ENCODE measurements at places on chromosomes 5 and 9.

- no peak for DNase-seq
Measured at GRCh38 chr5:69335341-69335935, 2.8 kb upstream of the CCDC125 start.

DNA sequence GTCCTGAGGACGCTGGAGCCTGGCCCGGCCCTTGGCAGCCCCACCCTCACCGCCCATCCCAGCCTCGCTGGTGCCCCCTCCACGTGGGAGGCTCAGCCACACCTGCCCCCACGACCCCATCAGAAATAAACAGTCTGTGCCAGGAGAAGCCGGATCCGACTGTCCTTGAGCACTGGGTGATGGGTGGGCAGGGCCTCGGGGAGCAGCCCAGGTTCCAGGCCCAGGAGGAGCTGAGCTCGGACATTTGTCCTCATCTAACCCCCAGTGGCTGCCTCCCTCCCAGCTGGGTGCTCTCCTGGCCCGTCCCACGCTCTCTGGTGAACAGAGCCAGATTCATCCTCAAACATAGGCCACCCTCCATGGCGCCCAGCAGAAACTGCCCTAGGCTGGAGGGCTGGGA lies 4.6 kb upstream of the PTGDS start:
- no peak for DNase-seq

DNA sequence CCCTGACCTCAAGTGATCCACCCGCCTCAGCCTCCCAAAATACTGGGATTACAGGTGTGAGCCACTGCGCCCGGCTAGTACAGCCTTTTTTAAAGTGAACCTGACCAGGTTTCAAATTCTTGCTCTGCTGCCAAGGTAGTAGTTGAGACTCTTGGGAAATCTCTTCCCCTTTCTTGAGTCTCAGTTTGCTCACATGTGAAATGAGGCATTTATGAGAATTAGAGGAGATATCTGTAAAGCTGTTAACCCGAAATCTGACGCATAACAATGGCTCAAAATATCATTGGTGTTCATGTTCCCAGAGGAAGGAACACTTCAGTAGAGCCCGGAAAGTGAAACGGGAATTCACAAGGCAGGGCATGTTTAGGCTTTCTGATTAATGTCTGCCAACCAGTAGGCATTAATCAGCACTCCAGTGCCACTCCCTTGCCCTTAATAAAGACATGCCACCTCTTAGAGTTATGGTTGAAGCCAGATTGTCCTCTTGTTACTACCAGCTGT lies 1.5 kb downstream of the ARPC5L start:
- no peak for DNase-seq

GRCh38 chr9:114349713-114350480 lies 20.2 kb downstream of the ORM2 start:
- DNase-seq: no peak

DNA sequence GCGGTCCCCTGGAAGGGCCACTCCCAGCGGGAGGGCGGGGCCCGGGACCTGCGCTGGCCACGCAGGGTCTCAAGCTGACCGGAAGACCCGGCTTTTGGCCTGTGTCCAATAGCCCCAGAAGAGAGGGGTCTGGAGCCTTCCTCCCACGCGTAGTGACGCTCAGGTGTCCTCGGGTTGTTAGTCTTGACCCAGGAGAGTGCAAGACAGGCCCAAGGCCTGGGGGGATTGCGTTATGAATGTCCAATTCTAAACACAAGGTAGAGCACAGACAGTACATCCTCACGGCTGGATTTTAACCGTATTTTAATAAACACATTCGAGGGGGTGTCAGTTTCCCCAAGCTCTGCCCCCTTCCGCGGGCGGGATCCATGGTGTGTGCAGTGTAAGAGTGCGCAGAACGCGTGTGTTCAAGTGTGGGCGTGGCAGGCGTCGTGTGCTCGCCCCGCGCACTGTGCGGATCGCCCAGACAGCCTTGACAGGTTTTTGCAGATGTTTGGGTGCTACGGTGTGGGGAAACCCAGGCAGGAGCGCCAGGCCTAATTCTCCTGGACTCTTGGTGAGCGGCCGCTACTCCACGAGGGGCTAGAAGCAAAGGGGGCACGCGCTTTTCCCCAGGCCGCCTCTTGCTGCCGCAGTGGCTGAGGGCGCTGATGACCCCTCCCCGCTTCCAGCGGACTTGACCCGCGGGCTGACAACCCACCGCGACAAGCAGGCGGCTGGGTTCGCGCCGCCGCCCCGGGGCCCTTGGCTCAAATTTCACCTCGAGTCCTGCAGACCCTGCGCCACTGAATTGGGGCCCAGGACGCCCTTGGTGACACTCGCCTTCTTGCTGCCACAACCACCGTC lies 6.1 kb upstream of the DMRT3 start:
- no peak for DNase-seq

DNA sequence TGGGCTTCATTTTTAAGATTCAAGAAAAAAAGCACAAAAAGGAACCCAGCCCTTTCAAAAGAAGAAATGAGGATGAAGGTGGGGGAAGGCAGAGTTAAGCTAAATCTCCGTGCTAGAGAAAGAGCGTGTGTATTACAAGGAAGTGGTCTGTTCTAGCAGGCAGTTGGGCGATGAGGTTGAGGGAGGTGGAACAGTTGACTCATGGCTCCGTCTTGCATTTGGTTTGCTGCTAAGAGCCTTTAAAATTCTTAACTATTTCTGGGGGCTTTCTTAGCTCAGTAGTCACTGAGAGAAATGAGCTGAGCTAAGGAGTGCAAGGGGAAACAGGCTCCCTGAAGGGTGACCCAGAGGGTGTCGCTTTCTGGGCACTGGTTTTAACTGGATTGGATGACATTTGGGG lies 117.4 kb downstream of the GCNT1 start:
- no peak for DNase-seq

GRCh38 chr5:156522651-156523529 lies 195.9 kb downstream of the SGCD start:
- DNase-seq: no peak

- DNase-seq: no peak
Measured at GRCh38 chr5:178207183-178207916, 3.0 kb downstream of the HNRNPAB start.

- no peak for DNase-seq
Measured at GRCh38 chr5:158805195-158805594, 294.5 kb downstream of the EBF1 start.

- no peak for DNase-seq
Measured at GRCh38 chr5:156667616-156668015, 182.5 kb upstream of the PPP1R2B start.

DNA sequence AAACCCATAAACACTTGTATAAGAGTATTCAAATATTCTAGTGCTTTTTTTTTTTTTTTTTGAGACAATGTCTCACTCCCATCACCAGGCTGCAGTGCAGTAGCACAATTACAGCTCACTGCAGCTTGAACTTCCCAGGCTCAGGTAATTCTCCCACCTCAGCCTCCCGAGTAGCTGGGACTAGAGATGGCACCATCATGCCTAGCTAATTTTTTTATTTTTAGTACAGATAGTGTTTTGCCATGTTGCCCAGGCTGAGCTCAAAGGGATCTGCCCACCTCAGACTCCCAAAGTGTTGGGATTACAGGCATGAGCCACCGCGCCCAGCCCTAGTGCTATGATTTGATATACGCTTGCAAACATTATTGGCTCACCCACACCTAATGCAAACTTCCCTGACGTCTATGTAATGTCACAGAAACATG lies 11.8 kb downstream of the IL6ST start:
- no peak for DNase-seq

GRCh38 chr9:98109052-98109451 lies 10.0 kb downstream of the TRIM14 start:
- DNase-seq: no peak

- DNase-seq: no peak
Measured at GRCh38 chr5:17896605-17897004, 262.3 kb downstream of the TAF11L14 start.

- DNase-seq: no peak
Measured at GRCh38 chr5:110371725-110372041, 354.8 kb downstream of the TMEM232 start.

- DNase-seq: no peak
Measured at GRCh38 chr9:2745560-2746380, 28.5 kb downstream of the KCNV2 start.

DNA sequence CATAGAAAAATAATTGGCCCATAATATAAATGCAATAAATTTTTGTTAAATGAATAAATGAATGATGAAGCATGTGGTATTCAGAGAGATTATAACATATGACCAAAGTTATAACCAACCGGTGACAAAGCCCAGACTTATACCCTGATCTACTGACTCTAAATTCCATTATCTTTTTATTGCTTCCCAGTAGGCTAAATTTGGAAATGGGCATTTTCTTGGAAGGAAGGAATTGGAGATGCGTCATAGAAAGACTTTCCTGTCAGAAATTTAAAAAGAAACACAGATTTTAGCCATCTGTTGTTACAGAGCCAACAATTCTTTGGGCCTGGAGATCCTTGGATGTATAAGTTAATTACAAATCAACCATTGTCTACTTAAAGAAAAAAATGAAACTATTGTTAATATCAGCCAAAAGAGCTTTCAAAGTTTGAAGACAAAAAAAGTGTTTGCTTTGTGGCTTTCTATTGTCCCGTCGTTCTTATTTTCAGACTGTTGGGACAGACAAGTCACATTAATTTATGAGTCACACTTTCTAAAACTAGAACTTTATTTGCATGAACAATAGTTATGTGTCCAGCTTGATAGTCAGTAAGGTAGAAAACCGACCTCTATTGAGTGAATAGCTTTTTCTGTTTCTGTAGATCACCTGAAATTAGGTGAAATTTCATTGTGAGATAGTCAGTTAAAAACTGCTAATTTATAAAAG lies 428.7 kb downstream of the GABRG2 start:
- DNase-seq: no peak

- no peak for DNase-seq
Measured at GRCh38 chr5:98656796-98657195, 116.7 kb upstream of the RGMB start.

DNA sequence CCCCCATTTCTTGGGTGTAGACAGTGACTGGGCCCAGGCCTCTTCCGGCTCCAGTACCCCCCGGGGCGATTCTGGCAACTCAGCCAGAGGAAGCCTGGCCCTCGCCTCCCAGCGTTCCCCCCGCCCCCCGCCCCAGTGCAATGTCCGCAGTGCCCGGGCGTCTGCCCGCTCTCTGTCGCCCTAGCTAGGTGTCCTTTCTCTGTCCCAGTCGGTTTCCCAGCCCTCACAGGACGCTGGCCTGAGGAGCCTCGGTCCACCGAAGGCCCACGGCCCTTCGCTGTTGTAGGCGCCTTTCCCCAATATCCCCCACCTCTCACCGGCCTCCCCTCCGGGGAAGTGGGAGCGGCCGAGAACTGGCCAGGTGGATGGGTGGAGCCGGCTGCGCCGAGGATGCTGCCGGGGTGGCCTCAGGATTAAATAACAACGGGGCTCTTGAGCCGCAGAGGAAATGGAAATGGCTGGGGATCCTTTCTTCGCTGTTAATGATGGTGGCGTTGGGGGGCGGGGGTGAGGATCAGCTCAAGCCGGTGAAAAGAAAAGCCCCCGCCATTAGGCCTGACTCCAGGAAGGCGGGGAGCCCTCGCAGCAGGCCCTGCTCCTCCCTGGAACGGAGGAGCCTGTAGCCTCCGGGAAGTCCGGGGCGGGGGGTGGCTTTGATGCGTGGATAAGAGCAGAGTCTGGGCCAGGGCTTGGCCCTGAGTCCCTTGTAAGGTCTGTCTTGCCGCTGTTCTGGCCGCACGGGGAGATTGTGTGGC lies 1.1 kb upstream of the SPRY4 start:
- DNase-seq: no peak

- DNase-seq: no peak
Measured at GRCh38 chr5:170648541-170648940, 135.0 kb upstream of the GABRP start.

DNA sequence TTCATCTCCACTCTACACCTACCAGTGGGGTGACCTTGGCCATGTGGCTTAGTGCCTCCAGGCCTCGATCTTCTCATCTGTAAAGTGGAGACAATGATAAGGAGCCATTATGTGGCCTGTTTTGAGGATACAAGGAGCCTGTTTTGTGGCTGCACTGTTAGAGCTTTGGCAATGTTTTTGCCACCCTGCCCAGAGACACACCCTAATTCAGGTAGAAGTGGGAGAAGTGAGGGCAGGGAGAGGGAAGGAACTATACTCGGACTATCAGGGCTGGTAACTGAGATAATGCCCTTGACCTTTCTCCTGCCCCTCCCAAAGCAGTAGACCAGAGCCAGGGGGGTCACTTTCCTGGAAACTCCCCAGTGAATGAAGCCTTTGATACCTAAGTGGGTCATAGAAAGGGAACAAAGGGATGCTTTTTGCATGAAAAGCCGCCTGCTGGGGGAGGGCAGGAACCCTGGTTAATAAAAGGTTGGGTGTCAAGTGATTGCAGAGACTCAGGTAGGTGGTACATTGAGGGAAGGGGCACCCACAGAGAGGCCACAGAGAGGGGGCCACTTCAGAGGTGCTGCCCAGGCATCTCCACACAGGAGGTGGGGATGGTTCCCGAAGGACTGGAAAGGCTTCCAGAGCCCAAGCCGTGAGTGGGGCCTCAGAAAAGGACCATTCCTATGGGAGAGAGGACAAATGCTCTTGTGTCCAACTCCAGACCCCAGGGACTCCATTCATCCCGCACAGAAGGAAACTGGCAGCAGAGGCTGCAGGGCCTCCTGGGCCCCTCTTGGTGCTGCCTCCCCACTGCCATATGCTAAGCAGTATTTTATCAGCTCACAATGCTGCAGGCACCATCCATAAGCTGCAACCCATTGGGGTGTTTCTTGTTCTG lies 42.3 kb upstream of the VDAC1 start:
- DNase-seq: no peak

- DNase-seq: no peak
Measured at GRCh38 chr5:24539613-24540012, 105.2 kb downstream of the CDH10 start.

DNA sequence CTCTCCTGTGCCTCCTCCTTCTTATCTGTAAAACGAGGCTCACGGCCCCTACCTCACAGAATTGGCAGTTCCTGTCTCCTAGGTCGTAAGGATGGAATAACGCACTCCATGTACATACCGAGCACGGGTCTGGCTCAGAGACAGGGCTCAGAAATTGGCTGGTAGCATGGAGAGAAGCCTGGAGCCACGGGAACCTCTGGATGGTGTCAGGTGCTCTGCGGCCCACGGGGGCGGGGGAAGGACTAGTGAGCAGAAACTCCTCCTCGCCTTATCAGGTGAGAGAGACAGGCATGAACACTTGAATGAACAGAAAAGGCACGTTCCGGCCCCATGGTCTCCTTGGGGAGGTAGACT lies 15.4 kb upstream of the C5orf47 start:
- DNase-seq: no peak

DNA sequence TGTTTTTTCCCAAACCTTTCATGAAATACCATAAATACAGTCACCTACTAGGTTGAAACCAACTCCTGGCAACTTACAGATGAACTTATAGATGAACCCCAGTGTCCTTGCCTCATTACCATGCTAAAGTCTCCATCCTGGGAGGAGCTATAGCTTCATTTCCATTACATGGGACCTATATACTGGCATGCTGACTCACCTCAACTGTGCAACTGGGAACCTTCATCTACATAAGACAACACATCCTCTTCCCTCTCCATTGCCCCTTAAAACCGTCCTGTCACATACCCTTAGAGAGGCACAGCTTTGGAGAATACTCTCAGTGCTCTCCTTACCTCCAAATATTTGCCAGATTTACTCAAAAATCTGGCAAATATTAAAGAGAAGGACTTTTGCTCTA lies 638.3 kb downstream of the HTR1A start:
- no peak for DNase-seq

All from substantia nigra (tissue), 51 donors.